ENCODE measurements at places on chromosomes 7 and 10.

GRCh38 chr10:93701866-93702209 lies 554 bp downstream of the FRA10AC1 start:
- DNase-seq = no peak

GRCh38 chr7:27159266-27160144 lies 3.0 kb upstream of the HOXA7 start:
- no peak for DNase-seq

- no peak for DNase-seq
Measured at GRCh38 chr10:30041196-30042105, 17.9 kb downstream of the JCAD start.

DNA sequence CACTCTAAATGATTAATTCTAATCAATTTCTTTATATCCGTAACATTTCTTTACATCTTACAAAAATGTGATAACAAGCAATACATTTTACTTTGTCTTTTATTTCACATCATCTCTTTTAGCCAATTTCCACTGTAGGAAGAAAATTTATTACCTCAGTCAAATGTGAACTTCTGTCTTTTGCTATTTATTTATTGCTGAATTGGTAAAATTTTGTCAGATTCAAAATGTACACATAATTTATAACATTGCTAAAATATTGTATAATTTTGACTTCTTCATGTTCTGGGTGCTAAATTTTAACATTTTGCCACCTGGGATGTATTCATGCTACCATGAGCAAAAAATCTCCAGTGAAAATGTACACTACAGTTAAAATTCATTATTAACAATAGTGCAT lies 158.0 kb downstream of the HGF start:
- DNase-seq = no peak

DNA sequence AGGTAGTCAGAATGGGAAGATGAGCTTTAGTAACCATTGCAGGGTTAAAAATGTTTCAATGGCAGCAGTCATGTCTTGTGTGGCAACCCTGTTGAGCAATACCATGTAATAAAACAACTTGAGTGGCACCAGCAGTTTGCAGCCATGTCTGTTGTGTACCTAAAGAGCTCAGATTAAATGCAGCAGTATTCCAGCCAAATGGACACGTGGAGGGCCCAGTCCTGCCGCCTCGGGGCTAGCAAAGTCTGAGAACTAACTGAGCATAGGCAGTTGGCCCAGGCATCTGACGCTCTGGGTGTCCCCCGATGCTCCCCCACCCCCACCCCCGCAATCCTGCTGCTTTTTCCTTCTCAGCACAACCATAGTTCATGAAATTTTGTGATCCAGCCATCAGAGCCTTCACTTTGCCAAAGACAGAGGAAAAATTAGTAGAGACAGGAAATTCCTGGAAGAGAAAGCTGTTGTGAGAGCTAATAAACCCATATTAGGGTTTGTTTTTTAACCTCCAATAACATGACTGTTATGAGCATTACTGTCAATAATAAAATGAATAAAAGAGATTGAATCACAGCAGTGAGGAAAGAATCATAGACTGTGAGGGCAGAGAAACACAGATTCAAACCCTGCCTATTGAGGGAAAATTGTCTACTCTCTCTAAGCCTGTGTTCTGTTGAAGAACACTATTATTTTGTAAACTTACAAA lies 220.6 kb upstream of the RHOBTB1 start:
- no peak for DNase-seq

GRCh38 chr10:49276596-49276995 lies 22.4 kb upstream of the C10orf71 start:
- no peak for DNase-seq

GRCh38 chr7:85095366-85095765 lies 91.5 kb downstream of the SEMA3D start:
- no peak for DNase-seq

DNA sequence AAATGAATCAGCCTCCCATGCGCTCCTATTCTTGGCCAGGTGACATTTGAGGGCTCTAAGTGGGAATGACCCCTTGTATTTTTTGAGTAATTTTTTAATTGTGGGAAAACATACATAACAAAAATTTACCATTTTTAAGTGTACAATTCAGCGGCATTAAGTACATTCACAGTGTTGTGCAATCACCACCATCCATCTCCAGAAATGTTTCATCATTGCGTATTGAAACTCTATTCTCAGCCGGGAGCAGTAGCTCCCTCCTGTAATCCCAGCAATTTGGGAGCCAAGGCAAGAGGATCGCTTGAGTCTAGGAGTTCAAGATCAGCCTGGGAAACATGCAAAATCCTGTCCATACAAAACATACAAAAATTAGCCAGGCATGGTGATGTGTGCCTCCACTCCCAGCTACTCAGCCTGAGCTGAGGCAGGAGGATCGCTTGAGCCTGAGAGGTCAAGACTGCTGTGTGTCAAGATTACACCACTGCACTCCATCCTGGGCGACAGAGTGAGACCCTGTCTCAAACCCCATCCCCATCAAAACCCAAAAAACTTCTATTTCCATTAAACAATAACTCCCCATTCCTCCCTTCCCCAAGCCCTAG lies 2.5 kb downstream of the ANTXRL start:
- no peak for DNase-seq

DNA sequence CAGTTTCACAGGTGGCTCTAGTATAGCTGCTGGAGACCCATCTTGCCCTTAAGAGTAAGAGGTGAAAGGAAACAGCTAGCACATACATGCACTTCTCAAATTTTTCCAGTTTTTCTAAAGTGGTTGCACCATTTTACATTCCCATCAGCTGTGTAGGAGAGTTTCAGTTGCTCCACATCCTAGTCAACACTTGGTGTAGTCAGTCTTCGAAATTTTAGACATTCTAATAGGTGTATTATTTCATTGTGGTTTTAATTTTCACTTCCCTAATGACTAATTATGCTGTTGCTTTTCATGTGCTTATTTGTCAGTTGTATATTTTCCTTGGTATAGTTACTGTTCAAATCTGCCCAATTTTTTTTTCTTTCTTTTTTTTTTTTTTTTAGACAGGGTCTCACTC lies 9.5 kb upstream of the HACD1 start:
- DNase-seq = no peak

- peak; percentile 96 for DNase-seq
Measured at GRCh38 chr7:95688931-95689495, 83.3 kb upstream of the DYNC1I1 start.

- peak; percentile 15 for DNase-seq
Measured at GRCh38 chr10:62116896-62117295, 151.7 kb downstream of the RTKN2 start.

DNA sequence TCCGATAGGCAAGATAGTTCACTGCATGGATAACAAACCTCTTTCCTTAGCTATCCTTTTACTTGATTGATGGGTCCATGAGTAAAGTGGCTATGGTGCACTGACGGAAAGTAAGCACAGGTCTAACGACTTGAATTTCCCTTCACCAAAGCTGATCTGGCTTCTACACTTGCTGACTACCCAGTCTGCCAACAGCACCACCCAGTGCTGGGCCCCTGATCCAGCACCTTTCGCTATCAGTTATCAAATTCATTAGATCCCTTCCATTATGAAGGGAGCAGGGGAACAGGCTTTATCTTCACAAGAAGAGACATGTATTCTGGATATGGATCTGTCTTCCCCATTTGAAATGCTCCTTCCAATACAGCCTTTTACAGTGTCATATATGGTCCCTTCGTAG lies 855.9 kb downstream of the GRID1 start:
- DNase-seq = no peak

- DNase-seq = peak; percentile 49
Measured at GRCh38 chr10:51892965-51893658, 193.7 kb upstream of the CSTF2T start.

DNA sequence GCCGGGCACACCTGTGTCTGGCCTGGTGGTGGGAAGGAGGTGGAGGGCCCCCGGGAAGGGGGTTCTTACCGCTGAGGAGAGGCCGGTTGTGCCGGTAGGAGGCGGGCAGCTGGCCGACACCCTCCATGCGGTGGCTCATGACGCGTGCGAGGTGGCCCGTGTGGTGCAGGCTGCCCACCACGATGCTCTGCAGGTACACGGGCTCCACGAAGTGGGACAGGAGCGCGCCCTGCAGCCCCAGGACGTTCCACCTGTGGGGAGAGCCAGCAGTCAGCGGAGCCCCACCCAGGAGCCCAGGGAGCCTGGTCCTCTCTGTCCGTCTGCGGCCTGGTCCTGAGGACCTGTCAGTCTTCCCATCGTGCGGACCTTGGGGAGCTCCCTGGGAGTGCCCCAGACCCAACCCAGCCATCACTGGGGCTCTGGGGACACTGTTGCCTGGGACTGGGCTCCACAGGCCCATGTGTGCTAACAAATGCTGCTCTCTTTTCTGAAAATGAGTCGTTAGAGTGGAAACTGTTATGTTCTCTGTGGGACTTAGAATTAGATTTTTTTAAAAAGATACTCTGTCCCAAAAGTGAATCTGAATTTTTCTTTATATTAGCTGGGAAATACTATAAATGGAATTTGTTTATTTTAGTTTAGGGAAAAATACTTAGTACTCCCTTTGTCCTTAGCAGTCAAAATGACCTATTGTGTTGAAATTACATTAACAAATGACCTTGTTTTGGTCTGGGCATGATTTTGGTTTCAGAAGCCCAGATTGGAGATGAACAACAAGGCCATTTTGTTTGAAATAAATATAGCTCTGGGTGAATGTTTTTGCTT lies 143.9 kb downstream of the WDR37 start:
- no peak for DNase-seq

DNA sequence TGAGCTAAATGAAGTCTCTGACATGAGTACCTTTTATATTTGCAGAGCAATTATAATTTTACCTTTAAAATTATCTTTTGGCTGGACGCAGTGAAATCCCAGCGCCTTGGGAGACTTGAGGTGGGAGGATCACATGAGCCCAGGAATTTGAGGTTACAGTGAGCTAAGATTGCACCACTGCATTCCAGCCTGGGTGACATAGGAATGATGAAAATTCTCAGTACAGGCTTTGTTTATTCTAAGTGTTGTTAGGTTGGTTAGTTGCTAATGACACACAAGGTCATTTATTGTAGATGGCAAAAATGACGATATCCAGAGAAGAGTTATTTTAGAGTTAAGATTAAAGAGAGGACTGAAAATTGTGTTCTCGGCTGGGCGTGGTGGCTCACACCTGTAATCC lies 87.6 kb downstream of the XRCC2 start:
- no peak for DNase-seq

- DNase-seq = no peak
Measured at GRCh38 chr10:7547829-7548228, 118.9 kb downstream of the ITIH5 start.

- DNase-seq = no peak
Measured at GRCh38 chr7:132433301-132433700, 143.0 kb downstream of the PLXNA4 start.

- DNase-seq = no peak
Measured at GRCh38 chr7:55133630-55134358, 115.0 kb downstream of the EGFR start.

DNA sequence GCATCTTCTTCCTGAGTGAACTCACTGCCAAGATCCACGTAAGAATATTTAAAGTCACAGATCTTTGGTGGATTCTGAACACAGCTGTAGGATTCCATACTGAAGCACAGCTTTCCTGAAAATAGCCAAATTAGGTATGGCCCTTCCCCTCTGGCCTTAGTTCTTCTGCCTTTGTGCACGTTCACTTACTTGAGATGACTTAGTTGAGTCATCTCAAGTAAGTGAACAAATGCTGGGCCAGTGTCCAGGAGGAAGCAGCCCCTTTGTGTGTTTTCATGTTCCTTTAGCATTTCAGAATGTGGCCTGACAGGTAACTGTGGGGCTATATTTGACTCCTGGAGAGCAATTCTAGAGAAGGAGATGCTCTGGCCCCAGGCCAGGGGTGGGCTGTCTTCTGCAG lies 51.5 kb downstream of the CCNY start:
- DNase-seq = no peak

- peak; percentile 56 for DNase-seq
Measured at GRCh38 chr7:15680446-15680845, 6.0 kb downstream of the MEOX2 start.

DNA sequence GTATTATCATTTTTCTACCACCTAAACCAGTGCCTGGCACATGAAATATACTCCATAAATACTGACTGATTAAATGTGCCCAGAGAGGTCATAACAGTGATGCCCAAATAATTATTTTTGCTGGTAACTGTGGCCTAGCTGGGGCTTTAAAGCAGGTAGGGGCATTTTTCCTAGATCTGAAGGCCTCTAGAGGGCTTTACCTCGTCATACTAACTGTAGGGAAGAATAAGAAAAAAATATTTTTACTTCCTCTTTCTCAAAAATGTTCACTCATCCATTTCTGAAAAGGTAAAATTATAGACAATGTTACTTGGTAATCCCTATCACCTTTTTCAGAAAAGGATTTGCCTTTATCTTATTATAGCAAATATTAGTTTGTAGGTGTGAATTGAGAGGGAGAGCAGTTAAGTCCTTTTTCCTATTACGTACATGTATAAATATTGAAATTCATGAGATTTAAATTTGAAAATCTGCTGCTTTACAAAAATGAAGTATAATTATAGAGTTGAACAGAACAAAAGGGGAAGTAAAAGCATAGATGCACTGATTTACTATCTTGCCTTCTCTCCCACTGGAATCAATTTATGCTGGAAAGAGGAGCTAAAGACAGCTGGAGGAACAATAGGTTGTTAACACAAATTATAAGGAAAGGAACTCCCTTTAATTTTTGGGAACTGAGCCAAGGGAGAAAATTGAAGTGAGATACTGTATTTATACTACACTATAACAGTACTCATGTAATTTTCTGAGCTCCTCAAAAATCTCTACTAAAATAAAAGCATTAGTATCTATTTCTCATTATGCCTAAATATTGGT lies 71.5 kb upstream of the NOBOX start:
- no peak for DNase-seq

GRCh38 chr10:58444321-58444720 lies 59.1 kb downstream of the TFAM start:
- DNase-seq = no peak

- no peak for DNase-seq
Measured at GRCh38 chr10:33412653-33413361, 78.3 kb upstream of the NRP1 start.

DNA sequence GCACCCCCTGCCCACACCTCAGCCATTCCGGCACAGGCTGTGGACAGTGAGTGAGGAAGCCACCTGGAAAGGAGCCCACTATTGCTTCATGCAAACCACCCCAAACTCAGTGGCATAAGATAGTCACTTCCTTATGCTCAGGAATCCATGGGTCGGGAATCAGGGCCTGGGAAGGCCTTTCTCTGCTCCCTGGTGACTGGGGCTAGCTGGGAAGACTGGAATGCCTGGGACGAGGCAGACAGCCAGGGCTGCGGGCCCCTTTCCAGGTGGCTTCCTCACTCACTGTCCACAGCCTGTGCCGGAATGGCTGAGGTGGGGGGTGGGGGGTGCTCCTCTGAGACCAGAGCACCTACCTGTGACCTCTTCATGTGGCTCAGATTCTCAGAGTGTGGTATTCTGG lies 74.1 kb upstream of the GRB10 start:
- no peak for DNase-seq

DNA sequence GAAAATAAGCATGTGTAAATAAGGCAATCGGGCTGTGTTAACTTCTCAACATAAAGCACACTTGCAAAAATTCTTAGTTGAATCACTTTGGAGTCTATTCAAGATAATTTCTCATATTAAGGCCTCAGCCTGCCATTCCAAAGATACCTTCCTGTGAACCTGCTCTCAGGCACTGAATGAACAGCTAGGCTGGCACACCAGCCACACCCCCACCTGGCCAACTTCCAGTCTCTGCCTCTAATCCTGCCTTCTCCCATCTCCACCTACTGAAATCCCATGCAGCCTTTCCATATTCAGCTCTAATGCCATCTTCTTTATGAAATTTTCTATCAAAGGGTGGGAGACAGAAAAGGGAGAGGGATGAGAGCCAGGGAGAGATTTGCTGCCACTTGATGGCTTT lies 17.1 kb upstream of the MACROH2A2 start:
- no peak for DNase-seq

All from NCI-H1092 treated with DMSO at 0.1 percent for 48 hours (cell line).